ENCODE measurements at places on chromosomes 4 and X.

DNA sequence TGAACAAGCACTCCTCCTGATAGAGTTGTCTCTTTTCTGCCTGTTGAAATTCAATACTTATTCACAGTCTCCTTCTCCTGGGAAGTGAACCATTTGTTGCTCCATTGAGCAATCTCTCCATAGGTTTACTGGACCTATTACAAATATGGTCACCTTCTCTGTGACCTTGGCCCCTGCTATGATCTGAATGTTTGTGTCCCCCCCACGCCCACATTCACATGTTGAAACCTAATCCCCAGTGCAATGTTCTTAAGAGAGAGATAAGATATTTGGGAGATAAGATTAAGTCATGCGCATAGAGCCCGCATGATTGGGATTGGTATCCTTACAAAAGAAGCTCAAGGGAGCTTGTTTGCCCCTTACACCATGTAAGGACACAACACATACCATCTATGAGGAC is 54.1 kb upstream of the GABRE start:
- no peak for DNase-seq

GRCh38 chr4:85398276-85398675 is 76.7 kb upstream of the ARHGAP24 start:
- peak; percentile 87 for DNase-seq

DNA sequence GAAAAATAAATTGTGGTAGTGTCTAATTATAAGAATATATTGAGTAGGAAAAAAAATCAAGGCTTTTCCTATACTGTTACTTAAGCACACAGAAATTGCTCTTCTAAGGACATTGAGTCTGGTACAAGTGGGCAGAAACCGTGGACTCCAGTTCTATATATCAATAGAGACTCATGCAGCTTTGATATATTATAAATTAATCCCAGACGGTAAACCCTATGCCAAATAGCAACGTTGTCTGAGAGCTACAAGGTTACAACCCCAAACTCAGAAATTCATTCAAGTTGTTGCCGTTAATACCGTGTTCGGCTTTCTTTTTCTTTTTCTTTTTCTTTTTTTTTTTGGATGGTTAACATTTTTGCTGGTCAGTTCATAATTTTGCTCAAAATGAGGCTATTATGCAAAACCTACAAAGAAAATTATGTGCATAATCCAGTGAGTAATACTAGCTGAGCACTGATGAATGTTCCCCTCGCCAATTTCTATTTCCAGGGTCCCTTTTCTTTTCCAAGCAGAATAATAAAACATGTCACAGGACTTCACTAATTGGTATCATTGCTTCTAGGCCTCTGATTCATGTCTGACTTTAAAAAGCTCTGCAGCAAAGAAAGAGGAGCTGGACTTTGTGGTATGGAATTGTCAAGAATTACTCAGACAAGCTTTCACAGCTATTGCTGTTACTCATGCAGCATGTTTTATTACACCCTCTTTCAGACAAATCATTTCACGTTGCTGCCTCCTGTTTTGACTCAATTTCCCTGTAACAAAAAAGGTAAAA is 737.7 kb downstream of the NLGN4X start:
- DNase-seq = peak; percentile 28

DNA sequence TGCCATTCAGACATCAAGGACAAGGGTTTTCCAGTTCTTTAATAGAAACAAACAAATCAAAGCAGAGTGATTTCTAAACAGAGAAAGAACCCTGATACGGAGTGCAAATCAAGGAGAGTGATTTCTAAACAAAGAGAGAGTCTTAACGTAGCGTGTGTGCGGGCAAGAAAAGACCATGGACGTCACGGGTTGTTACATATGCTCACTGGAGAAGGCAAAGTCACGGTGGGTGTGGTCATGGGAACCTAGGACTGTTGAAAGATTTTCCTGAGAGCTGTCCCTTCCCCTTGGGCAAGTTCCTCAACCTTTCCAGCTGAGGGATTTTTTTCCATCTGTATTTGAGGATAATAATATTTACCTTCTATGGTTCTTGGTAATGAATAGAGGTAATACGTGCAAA is 95.0 kb upstream of the SLC34A2 start:
- no peak for DNase-seq

DNA sequence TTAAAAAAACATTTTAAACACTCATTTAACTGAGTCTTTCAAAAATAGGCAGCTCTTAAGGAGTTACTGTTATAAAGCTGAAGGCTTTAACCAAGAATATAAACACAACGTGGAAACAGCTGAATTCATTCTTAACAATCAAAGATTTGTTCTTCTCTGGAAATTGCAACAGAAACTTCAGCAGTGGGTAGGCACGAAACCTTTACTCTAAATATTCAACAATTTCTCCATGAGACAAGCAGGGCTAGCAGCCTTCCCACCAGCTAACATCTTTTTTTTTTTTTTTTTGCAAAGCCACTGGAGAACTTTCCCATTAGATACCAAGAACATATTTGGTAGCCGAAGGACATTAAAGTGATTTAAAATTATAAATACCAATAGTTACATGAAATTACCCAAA is 78.2 kb upstream of the PRSS48 start:
- DNase-seq = no peak

DNA sequence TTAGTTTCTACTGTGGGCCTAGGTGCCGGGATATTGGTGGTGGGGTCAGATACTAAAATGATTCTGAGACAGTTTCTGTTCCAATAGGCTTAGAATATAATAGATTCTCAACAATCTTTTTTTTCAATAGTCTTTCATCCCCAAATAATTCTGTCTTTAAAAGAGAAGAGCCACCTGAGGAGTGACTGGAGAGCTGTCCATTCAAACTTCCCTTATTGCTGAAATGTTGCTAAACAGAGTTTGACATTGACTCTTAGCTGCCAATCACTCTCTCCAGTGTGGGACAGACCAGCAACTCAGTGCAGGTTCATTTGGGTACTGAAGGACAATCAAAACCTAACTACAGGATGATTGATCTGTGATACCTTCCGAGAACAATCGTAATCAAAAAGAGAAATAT is 12.4 kb upstream of the ADH7 start:
- no peak for DNase-seq

DNA sequence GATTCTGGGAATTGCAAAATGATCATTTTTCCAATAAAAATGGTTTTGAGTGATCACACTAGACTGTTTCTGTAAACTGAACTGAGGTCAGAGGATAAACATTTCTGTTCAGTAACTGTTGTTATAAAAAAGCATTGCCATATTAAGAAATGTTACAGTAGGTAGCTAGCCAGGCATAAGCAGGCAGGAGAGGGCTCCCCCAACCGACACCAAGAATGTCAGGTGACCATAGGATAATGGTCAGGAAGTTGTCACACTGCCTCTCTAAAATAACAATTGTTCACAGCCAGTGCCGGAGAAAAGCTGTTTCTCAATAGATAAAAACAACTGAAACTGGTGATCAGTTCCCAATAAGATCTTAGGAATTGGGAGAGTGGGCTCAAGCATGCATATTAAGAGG is 306.2 kb upstream of the SLIT2 start:
- DNase-seq = no peak

- no peak for DNase-seq
Observed at GRCh38 chr4:517806-518070, 18.7 kb downstream of the PIGG start.

DNA sequence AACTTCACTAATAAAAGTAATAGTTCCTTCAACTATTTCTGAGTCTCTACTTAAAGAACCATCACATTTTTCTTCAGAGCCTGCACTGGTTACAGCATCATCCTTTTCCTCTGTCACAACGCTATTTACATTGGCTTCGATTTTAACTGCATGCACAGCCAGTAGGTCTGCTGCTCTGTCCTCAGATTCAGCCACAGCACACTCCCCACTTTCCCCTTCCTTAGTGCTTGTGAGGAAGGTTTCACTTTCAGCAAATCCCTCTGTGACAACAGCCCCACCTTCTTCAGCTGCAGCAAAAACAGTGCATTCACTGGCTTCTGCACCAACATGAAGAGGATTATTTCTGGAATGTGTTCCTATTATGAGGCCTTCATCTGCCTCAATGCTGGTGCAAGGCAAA is 25.7 kb downstream of the BOD1L1 start:
- no peak for DNase-seq

- no peak for DNase-seq
Observed at GRCh38 chr4:108280072-108280471, 111.3 kb upstream of the LEF1 start.

GRCh38 chrX:29237972-29238371 is 650.7 kb downstream of the IL1RAPL1 start:
- no peak for DNase-seq

Measured in fibroblast of upper back skin (primary cell).